Left kidney (tissue), 8 donors: ENCODE measurements at places on chromosomes 7 and 10. TPM values are rescaled to one million over a fixed set of nuclear protein-coding genes. Genes with fewer than 3 reads are reported as not detected.
A peak's percentile ranks its signal among the peaks of the same experiment; 100 is the strongest.

GRCh38 chr7:116443646-116444045 is 55.9 kb upstream of the CAV2 start:
- no peak for DNase-seq

GRCh38 chr7:20831451-20831850 is 44.8 kb upstream of the SP8 start:
- no peak for DNase-seq

- no peak for DNase-seq
Measured at GRCh38 chr10:86671985-86672710, 3.8 kb downstream of the LDB3 start.

DNA sequence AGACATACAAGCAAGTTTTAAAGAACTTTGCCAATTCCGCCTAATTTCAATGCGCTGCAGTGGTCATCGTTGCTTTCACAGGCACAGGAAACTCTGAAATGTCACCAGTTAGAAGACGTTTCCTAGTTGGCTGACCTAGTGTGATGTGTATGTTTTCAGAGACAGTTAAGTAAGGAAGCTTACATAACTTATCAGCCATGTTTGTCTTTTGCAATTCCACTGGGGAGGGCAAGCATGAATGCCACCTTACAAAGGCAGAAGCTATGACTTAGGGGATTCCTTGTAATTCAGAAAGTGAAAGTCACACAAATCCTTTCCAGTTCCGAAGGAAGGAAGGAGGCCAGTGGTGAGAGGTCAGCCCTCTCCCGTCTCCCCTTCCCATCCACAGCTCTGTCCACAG is 15.0 kb upstream of the NPS start:
- no peak for DNase-seq

DNA sequence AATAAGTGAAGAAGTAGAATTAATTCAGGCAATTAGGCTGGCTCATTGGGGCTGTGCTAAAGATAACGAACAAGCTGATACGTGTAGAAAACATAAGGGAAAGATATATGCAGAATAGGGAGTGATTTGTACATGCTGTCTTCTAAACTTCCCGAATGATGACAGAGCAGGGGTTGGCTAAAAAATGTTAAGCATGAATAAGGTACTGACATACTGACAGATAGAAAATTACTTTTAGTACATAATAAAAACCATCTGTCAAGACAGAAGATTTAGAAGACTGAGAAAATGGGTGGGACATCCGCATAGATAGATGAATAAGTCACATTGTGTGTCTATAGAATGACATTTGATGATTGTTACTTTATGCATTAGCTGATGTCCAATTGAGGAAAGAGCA is 158.8 kb upstream of the ZNF804B start:
- no peak for DNase-seq

DNA sequence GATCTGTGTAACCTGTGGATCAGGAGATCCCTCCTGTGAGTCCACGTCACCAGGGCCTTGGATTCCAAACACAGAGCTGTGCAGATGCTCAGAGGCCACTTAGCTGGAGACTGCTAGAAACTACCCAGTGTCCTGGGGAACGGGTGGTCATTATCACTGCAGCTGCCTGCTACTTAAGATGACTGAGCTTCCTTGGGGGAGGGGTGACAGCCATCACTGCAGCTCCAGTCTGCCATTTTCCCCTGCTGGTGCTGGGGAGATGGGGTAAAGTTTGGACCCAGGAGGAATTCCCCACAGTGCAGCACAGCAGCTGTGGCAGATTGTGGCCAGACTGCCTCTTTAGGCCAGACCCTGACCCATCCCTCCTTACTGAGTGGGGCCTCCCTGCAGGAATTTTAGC is 78.8 kb upstream of the VOPP1 start:
- DNase-seq: no peak

- no peak for DNase-seq
Measured at GRCh38 chr7:93004906-93005305, 112.9 kb downstream of the SAMD9 start.

DNA sequence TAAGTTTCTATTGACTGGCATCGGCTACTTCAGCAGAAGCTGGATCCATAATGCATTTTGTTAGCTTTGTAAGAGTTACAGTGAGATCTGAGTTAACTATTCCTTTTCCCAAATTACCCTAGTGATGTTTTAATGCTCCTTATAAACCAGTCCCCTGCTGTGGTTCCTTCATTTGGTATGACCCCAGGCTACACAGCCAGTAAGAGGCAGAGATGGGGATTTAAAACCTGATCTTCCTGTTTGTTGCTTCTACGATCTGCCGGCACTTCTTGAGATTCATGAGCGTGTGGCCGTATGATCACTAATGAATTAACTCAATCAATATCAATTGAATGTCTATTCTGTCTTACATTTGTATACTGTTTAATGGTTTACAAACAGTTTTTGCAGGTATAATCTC is 86.1 kb downstream of the CACNB2 start:
- DNase-seq: no peak

GRCh38 chr10:109534193-109534592 is 389.1 kb downstream of the XPNPEP1 start:
- no peak for DNase-seq

- no peak for DNase-seq
Measured at GRCh38 chr10:131570716-131571307, 259.3 kb upstream of the TCERG1L start.

- DNase-seq: peak; percentile 24
Measured at GRCh38 chr10:60387531-60387930, 2.1 kb downstream of the ANK3 start.

- no peak for DNase-seq
Measured at GRCh38 chr10:44168478-44168877, 216.4 kb downstream of the CXCL12 start.

DNA sequence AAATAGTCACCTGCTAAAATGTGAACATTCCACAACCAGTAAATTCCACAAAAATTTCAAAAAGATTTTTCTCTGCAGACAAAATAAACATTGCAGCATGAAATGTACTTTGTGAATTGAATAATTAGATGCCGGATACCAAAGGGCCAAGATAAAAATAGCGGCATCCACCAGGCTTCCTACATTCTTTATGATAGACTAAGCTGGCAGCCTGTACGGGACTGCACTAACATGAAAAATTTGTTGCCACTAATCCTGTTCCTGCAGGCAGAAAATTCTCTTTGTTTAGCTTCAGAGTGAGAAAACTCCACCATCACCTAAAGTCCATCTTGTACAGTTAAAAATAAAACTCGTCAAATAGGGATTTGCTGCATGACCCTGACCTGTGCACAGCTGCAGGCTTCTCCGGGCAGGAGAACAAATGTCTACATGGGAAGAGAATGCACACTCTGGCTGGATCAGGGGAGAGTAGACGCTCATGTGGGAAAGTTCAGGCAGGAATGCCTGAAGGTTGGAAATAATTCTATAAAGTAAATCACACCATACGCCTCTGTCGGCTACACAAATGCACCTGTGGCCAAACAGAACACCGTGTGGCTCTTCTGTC is 15.6 kb upstream of the ADO start:
- DNase-seq: no peak

GRCh38 chr10:43892062-43892770 is 243.5 kb upstream of the ZNF32 start:
- DNase-seq: peak; percentile 52

GRCh38 chr7:134931487-134931886 is 54.8 kb upstream of the AGBL3 start:
- DNase-seq: no peak

DNA sequence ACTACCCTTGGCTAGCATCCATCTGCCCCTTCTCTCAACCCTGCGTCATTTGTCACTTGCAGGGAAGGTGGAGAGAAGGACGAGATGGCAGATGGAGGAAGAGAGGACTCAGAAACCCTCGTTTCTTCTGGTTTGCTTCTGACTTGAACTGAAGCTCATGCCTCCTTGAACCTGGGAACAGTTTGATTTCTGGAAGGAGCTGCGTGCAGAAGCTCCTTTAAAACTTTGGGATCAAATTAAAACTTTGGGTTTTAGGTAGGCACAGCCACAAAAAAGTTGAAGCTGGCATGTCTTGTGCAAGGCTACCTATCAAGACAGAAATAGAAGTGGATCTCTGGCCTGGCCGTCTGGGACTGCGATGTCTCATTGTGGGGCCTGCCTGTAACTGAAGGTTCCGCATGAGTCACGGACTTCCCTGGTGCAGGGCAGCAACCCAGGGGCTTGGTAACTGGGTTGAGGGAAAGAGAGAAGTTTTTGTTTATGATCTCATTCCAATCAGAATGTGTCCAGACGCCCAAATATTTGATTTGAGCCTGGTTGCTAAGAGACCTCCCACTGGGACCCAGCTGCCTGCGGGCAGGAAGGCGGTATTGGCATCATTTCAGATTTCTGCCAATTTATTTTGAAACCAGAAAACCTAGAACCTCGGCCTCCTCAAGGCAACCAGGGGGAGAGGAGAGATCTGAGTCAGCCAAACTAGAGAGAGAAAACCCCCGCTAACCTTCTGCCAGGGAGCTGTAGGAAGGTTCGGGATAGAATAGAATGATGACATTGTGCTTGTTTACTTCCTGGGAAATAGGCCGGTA is 15.8 kb upstream of the CAMK1D start:
- no peak for DNase-seq

DNA sequence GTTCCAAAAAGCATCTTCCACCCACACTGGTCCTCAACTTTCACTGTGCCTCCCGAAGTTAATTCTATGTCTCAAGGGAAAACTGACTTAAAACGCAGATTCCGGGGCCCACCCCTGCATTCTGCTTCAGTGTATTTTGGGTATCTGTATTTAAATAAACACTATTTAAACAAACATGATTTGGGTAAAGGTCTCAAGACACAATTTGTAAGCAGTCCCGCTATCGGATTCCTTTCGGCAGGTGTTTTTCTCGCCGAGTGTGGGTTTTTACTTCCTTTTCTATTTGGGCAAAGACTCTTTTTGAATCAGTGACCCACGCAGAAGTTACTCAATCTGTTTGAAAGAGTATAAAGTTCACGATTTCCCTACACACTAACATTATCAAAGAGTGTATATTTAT is 1.2 kb downstream of the PDIA4 start:
- DNase-seq: no peak

GRCh38 chr7:129103561-129104324 is 40.8 kb upstream of the TSPAN33 start:
- no peak for DNase-seq

- DNase-seq: no peak
Measured at GRCh38 chr7:37310327-37311080, 138.2 kb downstream of the ELMO1 start.

DNA sequence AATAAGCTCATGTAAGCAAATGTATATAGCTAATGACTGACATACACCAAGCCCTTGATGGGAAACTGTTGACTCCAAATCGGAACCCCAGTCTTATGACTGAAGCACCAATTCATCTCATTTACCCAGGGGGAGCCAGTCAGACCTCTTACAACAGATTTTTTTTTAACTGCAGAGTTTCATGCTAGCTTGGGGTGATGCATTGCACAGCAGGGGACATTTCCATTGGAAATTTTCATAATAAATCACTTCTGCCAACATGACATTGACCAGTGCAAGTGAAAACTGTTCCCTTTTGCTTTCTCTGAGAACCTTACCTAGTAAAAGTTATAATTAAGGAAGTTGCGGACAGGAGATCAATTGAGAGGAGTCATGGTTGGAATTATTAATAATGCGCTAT is 137.0 kb upstream of the VWC2 start:
- DNase-seq: no peak

DNA sequence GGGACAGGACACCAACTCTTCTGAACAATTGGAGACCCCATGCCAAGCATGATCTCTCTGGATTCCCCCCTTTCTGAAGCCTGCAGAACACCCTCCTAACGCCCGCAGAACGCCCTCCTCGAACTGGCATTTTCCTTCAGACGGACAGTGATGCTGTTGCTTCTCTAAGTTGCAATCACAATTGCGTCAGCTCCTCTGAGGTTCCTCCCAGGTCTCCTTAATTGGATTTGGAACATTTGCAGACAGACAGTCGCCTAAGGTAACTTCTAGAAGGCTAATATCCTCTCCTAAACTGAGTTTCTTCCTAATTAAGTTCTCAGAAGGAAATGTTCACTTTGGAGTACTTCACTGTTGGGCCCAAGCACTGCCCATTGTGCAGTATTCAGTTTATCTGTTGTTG is 20.5 kb upstream of the SERPINE1 start:
- DNase-seq: no peak

DNA sequence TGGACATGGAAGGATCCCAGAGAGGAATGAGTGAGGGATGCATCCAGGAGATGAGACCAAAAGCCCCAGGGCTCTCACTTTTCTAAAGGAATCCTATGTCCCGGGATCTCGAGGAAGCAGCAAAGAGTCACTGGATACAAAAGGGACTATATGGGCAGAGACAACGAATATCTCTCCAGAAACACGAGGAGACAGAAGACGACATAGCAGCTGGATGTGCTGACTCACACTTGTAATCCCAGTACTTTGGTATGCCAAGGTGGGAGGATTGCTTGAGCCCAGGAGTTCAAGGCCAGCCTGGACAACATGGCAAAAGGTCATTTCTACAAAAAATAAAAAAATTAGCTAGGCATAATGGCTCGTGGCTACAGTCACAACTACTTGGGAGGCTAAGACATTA is 24.7 kb upstream of the MSMB start:
- no peak for DNase-seq

DNA sequence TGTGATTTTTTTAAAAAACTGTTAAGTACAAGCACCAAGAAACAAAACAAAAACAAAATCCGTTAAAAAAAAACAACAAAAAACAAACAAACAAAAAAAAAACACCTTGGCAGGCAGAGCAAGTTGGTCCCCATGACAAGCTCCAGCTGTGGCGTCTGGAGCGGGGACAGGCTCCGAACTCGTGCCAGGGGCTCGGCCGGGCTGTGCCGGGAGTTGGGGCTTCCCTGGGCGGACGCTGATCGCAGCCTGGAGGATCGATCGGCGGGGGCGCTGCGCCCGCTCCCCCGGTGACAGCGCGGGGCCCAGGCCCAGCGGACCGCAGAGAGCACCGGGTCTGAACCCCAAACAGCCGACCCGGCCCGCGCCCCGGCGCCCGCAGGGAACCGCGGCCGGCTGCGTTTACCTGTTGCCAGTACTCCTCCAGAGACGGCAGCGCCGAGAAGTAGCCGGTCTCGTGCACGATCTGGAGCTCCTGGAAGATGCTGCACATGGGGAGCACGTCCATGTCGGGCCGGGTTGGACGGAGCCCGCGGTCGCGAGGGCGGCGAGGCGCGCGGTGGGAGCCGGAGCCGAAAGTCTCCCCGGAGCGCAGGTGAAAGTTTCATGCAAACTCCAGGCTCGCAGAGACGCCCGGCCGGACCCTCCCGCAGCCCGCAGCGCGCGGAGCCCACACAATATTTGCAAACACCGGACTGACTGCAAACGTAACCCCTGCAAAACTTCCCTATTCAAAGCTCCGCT is at the start of gene KLF6:
KLF6 (minus strand) TSS at position 700 of the 741 bp plus-strand sequence; CDS start at position 505, 195 bp downstream.
- no peak for DNase-seq

Gene MSMB
- polyA plus RNA-seq: not detected

Gene DHX32
- 28.3 TPM for polyA plus RNA-seq

Gene PSD
- 9.3 TPM for polyA plus RNA-seq

Gene SNCG
- 12.4 TPM for polyA plus RNA-seq

Gene MLLT10
- polyA plus RNA-seq: 56.9 TPM

Gene IFIT3
- polyA plus RNA-seq: 14.2 TPM

Gene GIMAP6
- 13.8 TPM for polyA plus RNA-seq

Gene EBLN1
- polyA plus RNA-seq: not detected

Gene AKR1C4
- polyA plus RNA-seq: not detected

Gene GHRHR
- 0.33 TPM for polyA plus RNA-seq

Gene TMEM270
- 0.27 TPM for polyA plus RNA-seq

Gene STEAP2
- polyA plus RNA-seq: 22.7 TPM

Gene TCAF2
- polyA plus RNA-seq: 3.3 TPM

Gene ZNF32
- polyA plus RNA-seq: 65.8 TPM

Gene TLX1
- polyA plus RNA-seq: not detected

Gene GNAI1
- 112 TPM for polyA plus RNA-seq
